ENCODE measurements at places on chromosomes 6 and 20. TPM values are rescaled to one million over a fixed set of nuclear protein-coding genes. Genes with fewer than 3 reads are reported as not detected.

DNA sequence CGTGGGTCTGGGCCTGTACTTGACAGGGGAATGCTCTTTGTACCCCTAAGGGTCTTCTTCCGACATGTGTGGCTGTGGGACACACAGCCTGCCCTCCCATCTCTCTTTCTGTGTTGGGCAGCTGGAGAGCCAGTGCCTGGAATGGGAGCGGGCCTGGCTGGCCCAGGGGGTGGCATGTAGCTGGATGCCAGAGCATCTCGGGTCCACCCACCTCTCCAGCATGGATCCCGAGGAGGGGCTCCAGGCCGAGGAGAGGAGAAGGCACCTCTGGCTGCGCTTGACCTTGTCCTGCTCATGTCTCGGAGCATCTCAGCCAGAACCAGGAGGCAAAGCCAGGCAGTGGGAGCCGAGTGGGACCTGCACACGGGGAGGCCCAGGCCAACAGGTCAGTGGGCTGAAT, 16.0 kb downstream of the CDH4 start:
- DNase-seq = no peak

NOTCH4 gene
- total RNA-seq = 120 TPM

GRCh38 chr6:23977706-23978105, 148.3 kb upstream of the NRSN1 start:
- no peak for DNase-seq

DNA sequence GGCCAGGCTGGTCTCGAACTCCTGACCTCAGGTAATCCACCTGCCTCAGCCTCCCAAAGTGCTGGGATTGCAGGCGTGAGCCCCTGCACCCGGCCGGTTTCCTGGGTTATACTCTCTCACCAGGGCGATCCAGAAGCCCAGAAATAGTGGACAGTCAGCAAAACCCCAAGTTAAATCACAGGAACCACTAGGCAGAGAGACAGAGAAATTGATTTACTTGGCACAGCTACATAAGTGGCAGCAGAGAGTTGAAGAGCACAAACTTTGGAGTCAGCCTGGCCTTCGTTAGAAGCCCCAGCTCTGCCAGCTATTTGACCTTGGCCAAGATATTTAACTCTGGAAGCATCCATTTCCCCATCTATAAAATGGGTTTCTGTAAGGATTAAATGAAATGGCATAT, 32.7 kb downstream of the MTRES1 start:
- DNase-seq = no peak

GRCh38 chr6:116779573-116780164, 14.2 kb upstream of the FAM162B start:
- DNase-seq = peak; percentile 36

C20orf204 gene
- 5.8 TPM for total RNA-seq

GRCh38 chr6:73690056-73690455, 5.9 kb upstream of the CD109 start:
- no peak for DNase-seq

- DNase-seq = no peak
Measured at GRCh38 chr6:6407071-6407741, 86.7 kb upstream of the F13A1 start.

GRCh38 chr6:33695451-33695887, 16.0 kb downstream of the UQCC2 start:
- no peak for DNase-seq

GRCh38 chr6:80329496-80329895, 223.0 kb downstream of the BCKDHB start:
- DNase-seq = no peak

- DNase-seq = peak; percentile 13
Measured at GRCh38 chr6:105733556-105734162, 330.8 kb upstream of the PREP start.

DNA sequence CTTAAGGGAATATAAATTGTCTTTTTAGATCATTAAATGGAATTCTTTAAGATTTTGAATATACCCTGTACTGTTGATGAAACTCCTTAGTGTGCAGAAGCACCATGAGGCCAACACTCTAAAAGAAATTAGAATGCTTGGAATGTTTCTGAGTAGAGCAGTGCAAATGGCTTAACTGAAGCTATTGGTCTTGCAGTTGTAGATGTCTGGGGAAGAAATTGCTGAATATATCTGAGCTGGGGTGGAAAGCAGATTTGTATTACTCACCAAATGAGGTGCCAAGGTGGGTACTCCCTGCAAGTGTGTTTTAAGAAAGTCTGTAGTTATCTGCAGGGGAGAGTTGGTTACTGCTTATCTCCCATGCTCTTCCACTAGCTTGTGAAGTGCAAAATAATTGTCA, 119.0 kb downstream of the ADGRG6 start:
- DNase-seq = no peak

- DNase-seq = no peak
Measured at GRCh38 chr20:11054266-11054993, 380.6 kb upstream of the JAG1 start.

- no peak for DNase-seq
Measured at GRCh38 chr6:148293181-148293995, 49.2 kb upstream of the SASH1 start.

SIRPB1 gene
- total RNA-seq = 6.5 TPM

PAK5 gene
- total RNA-seq = not detected

GRCh38 chr6:73521351-73521985, 636 bp upstream of the EEF1A1 start:
- DNase-seq = peak; percentile 91

- no peak for DNase-seq
Measured at GRCh38 chr20:38607351-38607750, 5.7 kb downstream of the ARHGAP40 start.

GRCh38 chr6:22112461-22112860, 184.4 kb downstream of the PRL start:
- peak; percentile 64 for DNase-seq

GRCh38 chr6:11327961-11328360, 95.5 kb upstream of the NEDD9 start:
- no peak for DNase-seq

DNA sequence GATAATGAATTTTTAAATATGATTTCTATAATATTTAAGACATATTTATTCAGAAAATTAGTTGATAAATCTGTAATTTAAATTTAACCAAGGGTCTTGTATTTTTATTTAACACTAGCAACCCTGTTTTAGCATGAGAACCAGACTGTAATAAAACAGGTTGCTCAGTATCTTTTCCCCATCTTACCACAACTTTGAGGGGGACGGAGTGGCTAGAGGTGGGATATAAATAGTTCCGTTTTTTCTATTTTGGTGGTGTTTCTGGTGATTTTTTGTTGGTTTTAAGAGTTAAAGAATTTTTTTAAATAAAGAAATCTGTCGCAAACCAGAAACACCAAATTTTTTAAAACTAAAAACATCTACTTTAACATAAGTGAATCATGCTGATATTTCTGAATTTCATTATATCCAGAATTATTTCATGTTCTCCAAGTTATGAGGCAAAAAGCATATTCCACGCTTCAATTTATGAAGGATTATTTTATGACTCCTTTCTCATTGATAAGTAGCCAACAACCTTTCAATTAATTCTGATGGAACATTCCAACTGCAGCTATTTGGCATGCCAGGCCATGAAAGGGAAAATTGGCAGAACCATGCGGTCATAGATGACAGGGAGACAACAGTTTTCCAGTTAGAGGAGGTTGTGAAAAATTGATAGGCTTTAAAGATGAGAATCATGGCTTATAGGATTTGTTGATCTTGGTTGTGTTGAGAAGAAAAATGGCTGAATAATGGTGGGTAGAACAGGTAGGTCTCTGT, 151.9 kb upstream of the CARMIL1 start:
- DNase-seq = no peak

DNA sequence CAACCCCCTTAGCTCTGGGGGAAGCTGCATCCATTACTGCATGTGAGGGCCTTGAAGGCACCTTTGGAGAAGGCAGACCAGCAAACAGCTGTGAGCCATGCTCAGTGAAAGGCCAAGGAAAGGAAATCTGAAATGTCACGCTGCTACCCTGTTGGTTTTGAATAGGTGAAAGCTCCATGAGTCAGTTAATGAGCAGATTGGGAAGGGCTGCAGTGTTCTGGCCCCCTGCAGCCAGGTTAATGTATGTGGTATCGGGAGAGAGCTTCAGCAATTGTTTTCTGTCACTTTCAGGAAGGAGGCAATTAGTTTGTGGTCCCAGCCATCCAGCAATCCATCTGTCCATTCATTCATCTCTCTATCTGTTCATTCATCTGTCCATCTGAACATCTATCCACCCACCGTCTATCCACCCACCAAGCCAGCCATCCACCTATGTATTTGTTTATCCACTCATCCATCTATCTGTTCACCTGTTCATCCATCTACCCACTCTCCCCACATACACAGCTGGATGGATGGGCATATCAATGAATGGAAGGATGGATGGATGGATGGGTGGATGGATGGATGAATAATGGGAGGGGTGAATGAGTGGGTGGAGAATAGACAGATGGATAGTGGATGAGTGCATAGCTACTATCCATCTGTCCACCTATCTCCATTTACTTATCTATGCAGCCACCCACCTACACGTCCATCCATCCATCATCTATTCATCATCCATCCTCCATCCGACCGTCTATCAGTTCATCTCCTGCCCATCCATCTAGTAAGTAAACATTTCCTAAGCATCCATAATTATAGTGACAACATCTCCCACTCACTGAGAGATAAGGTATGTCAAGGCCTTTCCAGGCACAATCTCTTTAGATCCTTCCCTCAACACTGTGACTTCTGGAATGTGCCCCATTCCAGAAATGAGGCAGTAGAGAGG, 16.0 kb downstream of the PCK1 start:
- no peak for DNase-seq

KIF25 gene
- not detected for total RNA-seq

GRCh38 chr20:34061695-34062094, 50.3 kb downstream of the EIF2S2 start:
- no peak for DNase-seq

- DNase-seq = no peak
Measured at GRCh38 chr6:65123521-65123920, 583.5 kb downstream of the EYS start.

GRCh38 chr20:34850969-34851368, 21.7 kb downstream of the GGT7 start:
- no peak for DNase-seq

OLIG3 gene
- total RNA-seq = not detected

FILIP1 gene
- total RNA-seq = 12.6 TPM
